ENCODE measurements at places on chromosomes 2 and 18.

GRCh38 chr2:67312871-67313270, 84.3 kb upstream of the ETAA1 start:
- DNase-seq = no peak

DNA sequence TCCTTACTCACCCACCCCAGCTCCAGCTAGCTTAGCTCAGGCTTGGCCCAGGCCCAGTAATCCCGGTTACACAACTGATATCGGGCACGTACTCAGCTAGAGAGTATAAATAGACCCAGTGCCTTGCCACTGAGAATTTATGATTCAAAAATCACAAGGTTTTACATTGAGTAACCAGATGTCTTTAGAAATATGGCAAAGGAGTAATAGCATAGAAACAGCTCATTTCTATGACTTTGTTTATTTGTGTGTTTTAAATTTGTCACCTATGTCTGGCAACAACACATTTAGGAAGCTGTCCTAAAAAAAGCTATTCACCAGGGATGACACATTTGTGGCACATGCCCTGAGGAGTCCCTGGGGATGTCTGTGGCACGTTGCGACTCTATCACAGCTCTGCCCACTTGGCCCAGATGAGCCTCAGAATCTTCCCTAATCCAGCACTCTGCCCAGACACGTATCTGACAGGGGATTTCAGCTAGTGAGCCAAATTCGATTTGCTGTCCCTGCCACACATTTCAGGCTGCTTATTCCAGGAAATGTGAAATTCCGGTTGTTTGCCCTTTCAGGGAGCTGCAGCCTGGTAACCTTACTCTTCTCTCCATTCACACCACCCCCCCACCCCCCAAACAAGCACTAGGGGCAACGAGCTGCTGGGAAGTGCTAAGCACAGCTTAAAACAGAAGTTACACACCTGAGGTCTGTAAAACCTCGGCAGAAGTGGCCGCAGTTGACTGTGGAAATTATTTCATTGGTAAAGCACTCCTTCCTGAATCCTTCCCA, 85.4 kb upstream of the ZCCHC2 start:
- no peak for DNase-seq

- no peak for DNase-seq
These were observed 19.8 kb upstream of the ICOS start for GRCh38 chr2:203916756-203917155.

DNA sequence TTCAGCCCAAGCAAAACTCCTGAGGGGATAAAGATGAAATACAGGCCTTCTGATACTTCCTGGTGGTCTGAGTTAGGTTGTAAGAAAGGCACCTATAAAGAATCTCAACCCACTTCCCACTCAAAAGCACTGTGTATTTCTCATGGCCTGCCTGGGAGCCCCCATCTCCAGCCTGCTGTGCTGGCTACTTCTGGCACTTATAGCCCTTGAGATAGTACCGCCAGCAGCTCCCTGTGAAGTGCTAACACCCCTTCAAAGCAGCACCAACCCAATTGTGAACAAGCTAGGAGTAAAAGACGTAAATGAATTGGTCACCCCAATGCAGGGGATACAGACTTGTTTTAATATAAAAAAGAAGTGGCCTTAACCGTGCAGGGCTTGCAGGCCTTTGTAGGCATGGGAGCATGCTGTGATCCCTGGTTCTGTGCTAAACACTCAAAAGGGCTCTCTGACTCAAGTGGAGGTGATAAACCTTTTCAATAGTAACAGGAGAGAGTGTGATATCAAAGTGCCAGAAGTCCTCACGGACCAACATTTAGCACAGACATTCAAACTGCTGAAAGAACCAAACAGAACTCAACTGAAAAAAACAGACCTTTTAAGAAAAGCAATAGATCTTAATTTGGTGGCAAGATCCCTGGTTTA, 80.8 kb downstream of the RTN4 start:
- no peak for DNase-seq

DNA sequence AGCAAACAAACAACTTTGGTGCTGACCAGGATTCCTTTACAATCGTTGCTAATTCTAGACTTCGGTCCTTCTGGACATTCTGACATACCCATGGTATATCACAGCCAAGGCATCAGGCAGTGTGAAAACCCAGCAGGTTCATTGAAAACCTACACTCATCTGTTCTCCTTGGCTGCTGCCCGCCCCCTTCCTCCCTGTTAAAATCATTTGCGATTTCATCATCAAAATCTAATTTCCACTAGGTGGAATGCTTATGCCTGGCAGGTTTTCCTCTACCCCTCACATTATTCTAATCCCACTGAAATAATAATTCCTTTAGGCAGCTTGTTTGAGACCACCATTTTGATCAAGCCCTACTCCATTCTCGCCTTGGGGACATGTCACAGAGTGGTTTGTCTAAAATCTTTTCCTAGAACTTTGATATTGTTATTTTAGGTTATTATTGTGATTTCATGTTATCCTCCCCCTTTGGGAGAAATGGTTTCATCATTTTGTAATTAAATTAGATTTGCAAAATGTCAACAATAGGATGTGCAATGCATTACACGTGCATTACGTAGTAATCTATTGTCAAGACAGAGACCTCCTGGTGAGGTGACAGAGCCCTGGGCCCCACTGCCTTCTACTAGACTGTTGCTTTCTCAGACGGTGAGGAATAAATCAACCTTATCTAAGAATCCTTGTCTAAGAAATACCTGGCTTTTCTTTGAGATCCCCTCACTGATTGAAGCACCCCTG, 31.0 kb upstream of the ASPRV1 start:
- peak; percentile 32 for DNase-seq

DNA sequence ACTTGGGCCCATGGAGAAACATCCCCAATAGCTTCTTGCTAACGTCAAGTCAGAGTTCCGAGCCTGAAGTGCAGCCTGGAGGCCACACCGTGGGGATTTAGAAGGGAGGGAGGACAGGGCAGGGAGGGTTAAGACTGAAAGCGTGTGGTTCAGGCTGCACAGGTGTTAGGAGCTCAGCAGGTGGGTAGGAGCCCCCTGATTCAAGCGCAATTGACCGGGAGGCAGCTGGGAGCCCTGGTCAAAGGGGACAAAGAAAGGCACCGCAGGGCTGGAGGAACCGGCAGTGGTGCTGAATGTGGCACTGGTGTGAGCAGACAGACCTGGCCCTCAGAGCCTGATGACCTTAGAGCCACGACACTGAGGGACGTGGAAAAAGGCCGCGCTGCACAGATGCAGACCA, 149.6 kb downstream of the TMEM18 start:
- DNase-seq = peak; percentile 26

GRCh38 chr2:18427762-18428161, 132.7 kb downstream of the RDH14 start:
- no peak for DNase-seq

DNA sequence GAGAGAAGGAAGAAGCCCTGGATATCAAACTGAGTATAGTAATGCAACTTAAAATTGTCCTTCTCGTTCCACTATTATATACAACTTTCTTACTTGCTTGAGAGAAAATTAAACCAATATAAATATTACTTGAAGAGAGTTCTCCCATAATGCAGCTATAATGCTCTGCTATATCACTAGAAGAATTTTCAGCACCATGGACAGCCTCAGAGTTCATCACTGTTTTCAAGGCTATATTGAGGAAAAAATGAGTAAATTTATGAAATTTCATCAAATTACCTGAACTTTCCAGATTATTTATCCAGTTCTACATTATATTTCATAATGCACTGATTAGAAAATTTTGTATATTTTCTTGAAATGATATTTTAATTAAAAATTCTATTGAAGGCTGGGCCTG, 1053.5 kb upstream of the FAM98A start:
- DNase-seq = peak; percentile 34

DNA sequence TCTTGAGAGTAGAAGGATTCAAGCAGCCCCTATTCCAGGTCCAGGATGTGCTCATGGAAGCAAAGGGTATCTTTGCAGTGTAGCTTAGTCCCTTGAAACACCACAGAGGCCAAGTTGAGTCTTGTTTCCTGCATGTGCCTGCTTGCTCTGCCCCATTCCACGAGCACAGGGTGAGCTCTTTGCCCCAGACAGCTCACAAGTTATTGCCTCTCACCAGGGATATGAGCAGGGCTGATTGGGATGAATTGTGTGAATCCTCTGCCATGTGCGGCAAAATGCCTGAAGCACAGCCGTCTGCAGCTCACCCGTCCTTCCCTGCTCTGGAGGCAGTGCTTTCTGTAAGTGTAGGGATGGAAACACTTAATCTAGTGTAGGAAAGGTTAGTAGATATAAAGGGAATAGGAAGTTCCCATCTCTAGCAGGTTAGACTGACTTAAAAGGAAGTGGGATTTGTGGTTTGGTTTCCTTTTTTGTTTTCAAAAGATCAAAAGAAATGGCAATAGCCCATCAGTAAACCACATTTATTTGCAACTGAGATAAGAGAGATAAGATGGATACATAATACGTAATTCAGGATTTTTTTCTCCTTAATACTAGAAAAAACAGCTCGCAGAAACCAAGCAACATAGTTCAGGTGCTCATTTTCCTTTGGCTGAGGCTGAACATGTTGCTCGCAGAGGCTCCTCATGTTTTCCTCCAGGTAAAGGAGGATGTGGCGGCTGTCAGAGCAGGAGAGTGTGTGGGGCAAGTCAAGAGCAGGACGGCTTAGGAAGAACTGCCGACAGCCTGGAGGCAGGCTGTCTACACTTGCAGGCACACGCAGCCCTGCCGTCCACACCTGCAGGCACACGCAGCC, 41.4 kb downstream of the TMEM182 start:
- no peak for DNase-seq

GRCh38 chr18:3649135-3649632, 199.2 kb downstream of the TGIF1 start:
- no peak for DNase-seq

DNA sequence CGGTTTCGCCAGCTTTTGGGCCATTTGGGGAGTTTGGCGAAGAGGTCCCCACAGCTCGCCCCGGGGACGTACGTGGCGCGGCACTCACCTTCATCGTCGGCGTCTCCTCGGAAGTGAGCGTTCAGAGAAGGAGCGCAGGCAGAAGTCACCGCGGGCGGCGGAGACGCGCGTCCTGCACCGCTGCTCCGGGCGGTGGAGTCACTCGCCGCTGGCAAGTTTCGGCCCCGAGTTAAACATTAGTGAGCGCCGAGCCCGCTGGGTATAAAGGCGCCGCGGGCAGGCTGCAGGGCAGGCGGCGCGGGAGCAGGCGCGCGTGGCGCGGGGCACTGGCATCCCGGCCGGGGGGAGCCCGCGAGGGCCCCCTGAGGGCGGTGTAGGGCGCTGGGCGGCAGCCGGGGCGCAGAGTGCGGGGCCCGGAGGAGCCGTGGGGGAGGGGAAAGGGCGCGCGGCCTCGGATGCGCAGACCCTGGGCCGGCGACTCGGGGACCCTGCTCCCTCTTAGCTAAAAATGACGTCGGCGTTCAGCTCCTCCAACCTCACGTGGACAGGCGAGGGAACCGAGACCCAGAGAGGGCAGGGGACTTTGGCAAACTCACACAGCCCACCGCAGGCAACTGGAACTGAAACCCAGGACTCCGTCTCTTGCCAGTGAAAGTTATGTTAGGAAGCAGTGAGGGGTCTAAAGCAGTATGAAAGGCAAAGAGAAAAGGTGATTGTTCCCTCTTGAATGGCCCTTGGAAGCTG, at the start of gene DPP4:
Gene DPP4, minus strand, starts transcription at position 328 of the 744 bp plus-strand sequence. Its CDS starts 234 bp downstream, at position 94.
- DNase-seq = peak; percentile 78

DNA sequence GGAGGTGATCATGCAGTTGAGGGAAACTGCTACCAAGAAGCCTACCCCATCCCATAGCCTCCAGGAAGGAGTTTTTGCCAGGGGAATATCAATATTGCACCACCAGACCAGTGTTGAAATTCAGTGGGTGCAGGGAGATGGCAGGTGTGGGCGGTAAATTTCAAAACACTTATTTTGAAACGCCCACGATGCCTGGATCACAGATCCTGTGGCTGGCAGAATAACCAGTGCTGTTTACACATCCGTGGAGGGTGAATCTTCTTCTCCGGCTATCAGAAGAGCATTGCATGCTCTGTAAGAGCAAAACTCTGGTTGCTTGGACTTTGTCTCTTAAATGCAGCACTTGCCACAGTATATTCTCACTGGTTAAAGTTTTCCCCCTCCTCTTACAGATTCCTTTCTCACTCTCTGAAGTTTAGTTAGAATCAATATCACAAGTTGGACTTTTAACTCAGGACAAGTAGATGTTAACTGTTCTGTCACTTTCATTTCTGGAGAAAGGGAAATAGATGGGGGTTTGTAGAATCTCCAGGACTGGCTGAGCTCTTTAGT, 70.5 kb upstream of the ZCCHC2 start:
- no peak for DNase-seq

GRCh38 chr2:147614471-147614870, 230.4 kb upstream of the ACVR2A start:
- DNase-seq = no peak

DNA sequence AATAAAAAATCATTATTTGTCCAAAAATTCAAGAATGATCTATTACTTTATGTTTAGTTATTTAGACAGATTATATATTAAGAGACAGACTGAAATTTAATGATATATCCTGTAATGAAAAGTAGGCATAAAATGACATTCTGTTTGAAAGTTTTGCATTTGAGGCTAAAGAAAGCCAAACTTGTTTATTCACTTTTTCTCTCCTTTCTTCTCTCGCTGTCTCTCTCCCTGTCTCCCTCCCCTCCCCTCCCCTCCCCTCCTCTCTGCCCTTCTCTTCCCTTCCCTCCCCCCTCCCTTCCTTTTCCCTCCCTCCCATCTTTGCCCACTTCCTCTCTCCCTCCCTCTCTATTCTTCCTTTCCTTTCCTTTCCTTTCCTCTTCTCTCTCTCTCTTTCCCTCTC, 270.6 kb downstream of the MYT1L start:
- DNase-seq = no peak

GRCh38 chr2:38010995-38011394, 65.0 kb downstream of the CYP1B1 start:
- DNase-seq = no peak

DNA sequence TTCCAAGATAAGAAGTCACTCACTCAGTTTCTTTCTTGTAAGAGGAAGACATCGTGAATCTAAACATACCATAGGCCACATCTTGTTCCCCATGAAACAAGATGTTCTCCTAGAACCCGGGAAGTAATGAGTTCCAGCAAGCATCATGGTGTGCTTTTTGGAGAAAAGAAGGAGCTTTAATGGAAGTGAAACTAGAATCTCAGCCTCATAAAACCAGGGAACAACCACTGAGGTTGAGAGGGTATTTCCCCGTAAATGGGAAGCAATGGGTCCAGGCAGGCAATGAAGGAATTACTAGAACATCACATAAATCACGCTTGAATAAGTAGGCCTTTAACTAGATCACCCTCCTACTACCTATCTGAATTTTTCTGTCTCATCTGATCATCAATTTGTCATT, 40.3 kb downstream of the PSTPIP2 start:
- no peak for DNase-seq

- no peak for DNase-seq
These were observed 243.5 kb upstream of the TMEFF2 start for GRCh38 chr2:192438239-192438638.
